ENCODE measurements at places on chromosomes 6 and 20.

DNA sequence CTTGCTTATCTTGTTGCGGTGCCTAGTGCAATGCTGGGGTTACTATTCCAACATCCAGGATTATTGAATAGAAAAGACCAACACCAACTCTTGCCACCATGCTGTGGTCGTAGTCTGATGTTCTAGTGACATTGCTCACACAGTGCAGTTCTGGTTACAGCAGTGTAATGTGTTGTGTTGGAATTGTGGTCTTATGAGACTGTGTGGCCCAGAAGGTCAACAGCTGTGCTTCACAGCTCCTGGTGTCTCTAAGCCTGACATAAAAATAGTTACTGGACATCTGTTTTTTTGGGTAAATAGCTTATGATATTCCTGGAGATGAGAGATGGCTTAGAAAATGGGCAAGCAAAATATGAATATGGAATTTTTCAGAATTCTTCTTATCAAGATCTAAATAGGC, 57.6 kb downstream of the SLC22A2 start:
- DNase-seq = no peak

GRCh38 chr20:63359164-63359934, 1.8 kb downstream of the CHRNA4 start:
- DNase-seq = no peak

DNA sequence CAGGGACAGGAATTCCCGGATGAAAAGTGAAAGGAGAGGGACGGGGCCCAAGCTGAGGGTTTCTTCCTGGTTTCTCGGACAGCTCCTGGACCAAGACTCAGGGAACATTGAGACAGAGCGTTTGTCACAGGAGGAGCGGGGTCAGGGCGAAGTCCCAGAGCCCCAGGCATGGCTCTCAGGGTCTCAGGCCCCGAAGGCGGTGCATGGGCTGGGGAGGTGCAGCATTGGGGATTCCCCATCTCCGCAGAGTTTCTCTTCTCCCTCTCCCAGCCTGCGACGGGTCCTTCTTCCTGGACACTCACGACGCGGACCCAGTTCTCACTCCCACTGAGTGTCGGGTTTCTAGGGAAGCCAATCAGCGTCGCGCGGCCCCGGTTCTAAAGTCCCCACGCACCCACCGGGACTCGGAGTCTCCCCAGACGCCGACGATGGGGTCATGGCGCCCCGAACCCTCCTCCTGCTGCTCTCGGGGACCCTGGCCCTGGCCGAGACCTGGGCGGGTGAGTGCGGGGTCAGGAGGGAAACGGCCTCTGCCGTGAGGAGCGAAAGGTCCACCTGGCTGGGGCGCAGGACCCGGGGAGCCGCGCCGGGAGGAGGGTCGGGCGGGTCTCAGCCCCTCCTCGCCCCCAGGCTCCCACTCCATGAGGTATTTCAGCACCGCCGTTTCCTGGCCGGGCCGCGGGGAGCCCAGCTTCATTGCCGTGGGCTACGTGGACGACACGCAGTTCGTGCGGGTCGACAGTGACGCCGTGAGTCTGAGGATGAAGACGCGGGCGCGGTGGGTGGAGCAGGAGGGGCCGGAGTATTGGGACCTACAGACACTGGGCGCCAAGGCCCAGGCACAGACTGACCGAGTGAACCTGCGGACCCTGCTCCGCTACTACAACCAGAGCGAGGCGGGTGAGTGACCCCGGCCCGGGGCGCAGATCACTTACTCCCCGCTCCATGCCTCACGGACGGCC, 54.6 kb upstream of the POLR1H start:
- DNase-seq = peak; percentile 24

DNA sequence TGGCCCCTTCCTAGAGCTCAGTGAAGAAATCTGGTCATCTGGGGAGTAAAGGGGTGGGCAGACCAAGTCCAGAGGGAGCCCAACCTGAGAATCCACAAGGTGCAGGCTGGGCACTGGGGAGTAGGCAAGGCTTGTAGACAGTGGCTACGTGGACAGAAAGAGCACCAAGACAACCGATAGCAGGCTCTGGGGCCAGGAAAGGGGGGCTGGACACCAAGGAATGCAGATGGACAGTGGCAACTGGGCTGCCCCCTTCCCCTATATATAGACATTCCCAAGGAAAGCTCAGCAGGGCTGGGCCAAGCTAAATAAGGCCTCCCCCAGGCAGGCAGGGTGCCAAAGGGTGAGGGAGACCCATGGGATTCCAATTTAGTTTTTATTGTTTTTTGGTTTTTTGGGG, 1.5 kb upstream of the TNNC2 start:
- DNase-seq = no peak

GRCh38 chr6:29886701-29887100, 55.6 kb upstream of the HLA-A start:
- no peak for DNase-seq

DNA sequence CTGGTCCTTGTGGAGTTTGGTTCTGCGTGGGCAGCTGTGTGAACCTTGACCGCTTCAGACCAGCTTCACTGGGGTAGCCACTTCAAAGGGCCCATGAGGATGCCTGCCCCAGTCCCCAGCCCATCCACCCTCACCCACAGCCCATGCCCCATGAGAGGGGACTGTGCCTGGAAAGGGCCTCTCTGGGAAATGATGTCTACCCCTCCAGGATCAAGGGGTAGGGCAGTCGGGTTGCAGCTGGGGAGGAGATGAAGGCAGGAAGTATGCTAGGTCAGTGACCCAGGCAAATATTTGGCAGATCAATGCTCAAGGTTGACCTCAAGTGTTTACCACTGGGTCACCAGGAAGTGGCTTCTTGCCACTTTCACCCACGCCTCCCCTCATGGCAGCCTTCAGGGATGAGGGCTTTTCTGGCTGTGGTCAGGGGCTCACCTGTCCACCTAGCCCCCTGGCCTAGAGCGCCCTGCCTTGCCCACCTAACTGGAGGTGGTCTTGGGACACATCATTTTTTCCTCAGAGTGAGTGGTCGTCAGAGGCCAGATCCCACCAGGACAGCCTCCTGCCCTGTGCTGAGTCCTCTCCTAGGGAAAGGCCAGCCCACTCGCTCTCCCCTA, 109.5 kb downstream of the SNX5 start:
- DNase-seq = peak; percentile 40

DNA sequence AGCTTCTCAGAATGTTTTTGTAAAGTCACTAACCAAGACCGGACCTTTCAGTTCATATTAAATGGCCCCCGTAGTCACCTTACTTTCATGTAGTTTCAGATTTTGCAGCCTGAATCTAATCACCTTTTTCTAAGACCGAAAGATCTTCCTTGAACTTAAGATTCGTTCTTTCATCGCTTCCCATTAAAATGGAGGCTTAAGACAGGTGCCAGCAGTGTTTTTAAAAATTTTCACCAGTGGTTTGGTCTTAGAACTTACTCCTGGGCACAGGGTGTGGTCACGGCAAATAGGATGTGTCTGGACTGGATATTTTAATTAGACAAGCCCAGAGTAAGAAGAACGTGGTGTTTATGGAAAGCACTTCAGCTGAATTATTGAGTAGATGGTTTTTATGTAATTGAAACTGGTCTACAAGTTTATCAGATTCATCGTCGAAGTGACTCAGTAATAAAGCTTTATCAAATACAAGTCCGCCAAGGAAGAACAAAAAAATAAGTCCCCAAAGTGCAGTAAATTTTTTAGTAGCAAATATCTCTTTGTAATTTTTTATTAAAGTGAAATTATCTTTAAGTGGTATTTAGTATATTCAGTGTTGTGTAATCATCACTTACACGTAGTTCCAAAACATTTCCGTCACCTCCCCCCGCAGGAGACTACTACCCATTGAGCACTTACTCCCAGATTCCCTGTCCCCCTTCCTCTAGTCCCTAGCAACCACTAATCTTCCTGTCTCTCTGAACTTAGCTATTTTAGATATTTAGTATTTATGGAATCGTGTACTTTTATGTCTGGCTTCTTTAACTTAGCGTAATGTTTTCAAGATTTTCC, 868 bp downstream of the SRSF3 start:
- peak; percentile 50 for DNase-seq

DNA sequence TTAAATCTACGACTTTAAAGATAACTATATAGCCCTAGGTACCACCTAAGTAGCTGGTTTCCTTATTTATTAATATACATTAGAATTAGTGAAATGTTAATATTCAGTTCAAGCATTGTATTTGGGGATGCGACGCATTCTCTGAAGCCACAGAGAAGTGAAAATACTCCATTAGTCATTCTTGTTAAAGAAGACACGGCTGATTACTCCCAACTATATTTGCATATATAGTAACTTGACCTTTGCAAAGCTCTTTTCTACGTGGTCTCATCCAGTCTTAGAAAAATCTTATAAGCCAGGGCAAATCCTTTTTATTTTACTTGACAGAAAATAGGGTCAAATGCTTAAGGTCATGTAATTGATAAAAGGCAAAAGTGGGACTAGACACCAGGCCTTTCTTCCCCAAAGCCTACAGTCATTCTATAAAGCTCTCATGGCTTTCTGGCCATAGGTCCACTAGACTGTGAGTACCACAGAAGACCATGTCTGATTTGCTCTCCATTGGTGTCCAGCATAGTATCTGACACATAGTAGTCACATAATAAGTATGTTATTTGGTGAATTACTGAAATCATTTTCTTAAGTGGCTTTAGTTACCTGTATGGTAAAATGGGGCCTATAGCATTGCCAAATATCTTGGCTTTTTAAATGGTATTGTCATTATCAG, 11.3 kb downstream of the ZHX3 start:
- no peak for DNase-seq

- DNase-seq = no peak
Measured at GRCh38 chr6:134436950-134437349, 119.0 kb upstream of the SGK1 start.

- no peak for DNase-seq
Measured at GRCh38 chr6:147551976-147552375, 43.5 kb downstream of the SAMD5 start.

DNA sequence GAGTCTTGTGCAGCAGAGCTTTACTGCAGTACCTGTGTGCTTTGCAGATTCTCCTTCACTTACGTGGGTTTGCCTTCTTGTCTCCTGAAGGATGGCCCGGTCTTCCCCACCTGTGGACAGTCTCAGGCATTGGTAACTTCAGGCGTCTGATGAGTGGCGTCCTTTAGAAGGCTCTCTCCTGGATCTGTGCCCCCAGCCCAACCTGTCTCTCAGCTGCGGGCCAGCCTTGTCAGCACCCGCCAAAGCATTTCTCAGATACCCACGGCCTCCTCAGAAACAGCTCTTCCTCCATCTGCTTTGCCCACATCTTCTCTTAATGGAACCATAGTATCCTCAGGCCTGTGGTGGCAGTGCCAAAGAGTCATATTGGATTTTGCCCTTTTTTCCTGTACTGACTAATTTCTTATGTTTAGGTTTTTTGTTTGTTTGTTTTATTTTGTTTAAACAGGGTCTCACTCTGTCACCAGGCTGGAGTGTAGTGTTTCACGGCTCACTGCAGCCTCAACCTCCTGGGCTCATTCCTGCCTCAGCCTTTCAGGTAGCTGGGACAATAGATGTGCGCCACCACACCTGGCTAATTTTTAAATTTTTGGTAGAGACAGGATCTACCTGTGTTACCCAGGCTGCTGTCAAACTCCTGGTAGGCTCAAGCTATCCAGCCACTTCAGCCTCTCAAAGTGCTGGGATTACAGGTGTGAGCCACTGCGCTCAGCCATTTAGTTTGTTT, 96.6 kb downstream of the ARID1B start:
- DNase-seq = no peak

GRCh38 chr6:36129941-36130666, at the start of gene MAPK13:
Gene MAPK13, plus strand, starts transcription at chr6:36130513. Its CDS starts 70 bp downstream, at chr6:36130583.
- no peak for DNase-seq

DNA sequence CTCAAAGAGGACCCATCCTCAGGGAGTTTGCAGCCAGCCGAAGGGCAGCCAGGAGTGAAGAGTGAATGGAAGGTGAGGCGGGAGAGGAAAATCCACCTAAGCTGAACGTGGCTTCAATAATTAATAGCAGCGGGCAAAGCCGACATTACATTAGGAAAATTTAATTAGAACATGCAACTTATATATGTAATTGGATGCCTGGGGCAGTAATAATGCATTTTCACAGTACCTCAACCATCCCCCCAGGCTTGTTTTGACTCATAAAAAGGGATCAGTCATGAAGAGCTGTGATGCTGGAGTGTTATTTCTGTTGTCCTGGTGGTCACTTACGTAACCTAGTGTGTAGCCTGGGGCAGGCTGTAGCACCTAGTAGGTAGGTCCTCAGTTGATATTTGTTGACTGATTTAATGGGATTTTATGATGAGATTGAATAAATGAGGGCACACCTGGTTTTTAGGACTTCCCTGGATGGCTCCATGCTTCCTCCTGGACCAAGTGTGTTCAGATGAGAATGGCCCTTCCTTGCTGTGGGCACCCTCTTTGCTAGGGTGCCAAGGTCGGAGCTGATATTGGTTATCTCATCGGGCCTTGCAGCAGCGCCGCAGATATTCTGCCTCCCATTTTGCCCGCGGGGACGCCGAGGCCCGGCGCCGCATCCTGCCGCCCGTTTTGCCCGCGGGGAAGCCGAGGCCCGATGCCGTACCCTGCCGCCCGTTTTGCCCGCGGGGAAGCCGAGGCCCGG, 128.8 kb downstream of the CDH26 start:
- DNase-seq = no peak

- DNase-seq = no peak
Measured at GRCh38 chr20:18719426-18719825, 94.2 kb upstream of the SCP2D1 start.

GRCh38 chr6:67687396-67687795, 947.7 kb upstream of the ADGRB3 start:
- no peak for DNase-seq

- DNase-seq = no peak
Measured at GRCh38 chr6:21808551-21809242, 215.1 kb downstream of the SOX4 start.

- no peak for DNase-seq
Measured at GRCh38 chr20:44704551-44704971, 10.6 kb upstream of the CCN5 start.

DNA sequence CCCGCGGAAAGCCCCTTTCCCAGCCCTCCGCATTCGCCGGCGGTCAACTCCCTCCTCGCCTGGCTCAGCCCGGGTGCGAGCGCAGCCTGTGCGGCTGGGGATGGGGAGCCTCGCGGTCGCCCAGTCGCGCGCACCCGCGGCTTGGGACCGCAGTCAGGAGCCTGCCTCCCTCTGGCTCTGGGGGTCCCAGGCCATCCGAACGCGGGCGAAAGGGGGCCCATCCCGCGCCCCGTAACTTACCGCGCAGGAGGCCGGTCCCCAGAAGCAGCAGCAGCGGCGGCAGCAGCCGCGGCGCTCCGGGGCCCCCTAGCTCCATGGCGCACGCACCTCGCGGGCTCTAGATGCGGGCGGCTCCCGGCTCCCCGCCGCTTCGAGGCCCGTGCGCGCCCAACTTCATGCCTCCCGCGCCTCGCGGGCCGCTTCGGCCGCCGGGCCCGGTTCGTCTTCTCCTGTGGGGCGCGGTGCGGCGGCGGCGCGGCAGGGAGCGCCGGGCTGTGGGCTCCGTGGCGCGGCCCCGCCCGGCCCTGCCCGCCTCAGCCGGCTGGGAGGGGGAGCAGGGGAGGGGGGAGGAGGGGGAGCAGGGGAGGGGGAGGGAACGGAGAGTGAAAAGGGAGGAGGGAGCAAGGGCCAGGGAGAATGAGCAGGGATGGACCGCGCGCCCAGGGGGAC, at the start of gene CHRNA4:
TSS of gene CHRNA4 (minus strand) at position 500 of the 669 bp plus-strand sequence. CDS start at position 316, 184 bp downstream.
- DNase-seq = no peak

DNA sequence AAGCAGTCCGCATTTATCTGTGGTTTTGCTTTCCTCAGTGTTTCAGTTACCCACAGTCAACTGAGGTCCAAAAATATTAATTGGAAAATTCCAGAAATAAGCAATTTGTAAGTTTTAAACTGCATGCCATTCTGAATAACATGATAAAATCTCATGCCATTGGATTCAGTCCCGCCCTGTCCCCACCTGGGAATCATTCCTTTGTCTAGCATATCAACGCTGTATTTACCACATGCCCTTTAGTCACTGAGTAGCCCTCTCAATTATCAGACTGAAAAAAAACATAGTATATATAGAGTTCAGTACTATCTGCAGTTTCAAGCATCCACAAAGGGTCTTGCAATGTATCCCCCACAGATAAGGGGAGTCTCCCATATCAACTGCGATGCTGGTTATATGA, 17.1 kb downstream of the RANBP9 start:
- DNase-seq = no peak

All from activated CD8-positive, alpha-beta T cell treated with anti-CD3 and anti-CD28 coated beads, Interleukin-2, amount 10 ng/mL, durations not matched to agents 7 days and 5 days (primary cell).